ENCODE measurements at places on chromosomes 6 and 20. TPM values are rescaled to one million over a fixed set of nuclear protein-coding genes. Genes with fewer than 3 reads are reported as not detected.

Gene CALHM4
- not detected for total RNA-seq

Gene MCCD1
- total RNA-seq, result not detected

Gene HLA-DQA1
- total RNA-seq, result 628 TPM

Gene HAO1
- total RNA-seq, result not detected

Gene CCND3
- 70.7 TPM for total RNA-seq

- H3K27ac ChIP-seq, result no peak overlapping the region
- DNase-seq, result no peak
- H3K4me3 ChIP-seq, result no peak overlapping the region
- H3K27me3 ChIP-seq, result no peaks in the 10 kb centered on the region
- H3K4me1 ChIP-seq, result peaks cover 24% of the 10 kb centered on the region
These were observed 119.1 kb downstream of the GMDS start for GRCh38 chr6:2126351-2126750.

DNA sequence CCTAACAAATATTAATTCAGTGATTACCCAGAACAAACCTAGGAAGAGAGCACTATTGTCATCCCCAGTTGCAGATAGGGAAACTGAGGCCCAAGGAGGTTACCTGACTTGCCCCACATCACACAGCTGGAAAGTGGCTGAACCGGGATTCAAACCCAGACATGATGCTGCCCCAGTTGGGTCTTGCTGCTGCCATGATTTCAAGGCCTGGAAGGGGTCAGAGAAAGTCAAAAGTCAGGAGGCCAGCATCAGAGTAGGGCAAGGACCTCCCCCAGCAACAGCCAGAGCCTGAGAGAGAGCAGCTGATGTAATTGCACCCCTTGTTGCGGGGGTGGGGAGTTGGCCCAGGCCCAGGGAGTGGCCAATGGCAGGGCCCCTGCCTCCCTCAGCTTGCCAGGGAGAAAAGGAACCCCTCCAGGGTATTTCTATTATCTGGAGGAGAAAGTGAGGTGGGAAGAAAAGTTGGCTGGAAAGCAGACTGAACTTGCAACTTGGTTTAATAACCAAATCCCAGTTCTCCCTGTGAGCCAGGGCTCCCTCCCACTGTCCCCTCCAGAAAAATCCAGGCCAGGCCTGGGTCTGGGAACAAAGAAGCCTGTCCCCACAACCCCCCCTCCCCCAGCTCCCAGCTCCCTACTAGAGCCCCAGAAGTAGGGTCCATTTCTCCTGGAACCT, 83.6 kb downstream of the MRPL14 start:
- no peaks in the 10 kb centered on the region for H3K4me1 ChIP-seq
- peaks cover 11% of the 10 kb centered on the region for H3K27me3 ChIP-seq
- H3K27ac ChIP-seq, result no peak overlapping the region

DNA sequence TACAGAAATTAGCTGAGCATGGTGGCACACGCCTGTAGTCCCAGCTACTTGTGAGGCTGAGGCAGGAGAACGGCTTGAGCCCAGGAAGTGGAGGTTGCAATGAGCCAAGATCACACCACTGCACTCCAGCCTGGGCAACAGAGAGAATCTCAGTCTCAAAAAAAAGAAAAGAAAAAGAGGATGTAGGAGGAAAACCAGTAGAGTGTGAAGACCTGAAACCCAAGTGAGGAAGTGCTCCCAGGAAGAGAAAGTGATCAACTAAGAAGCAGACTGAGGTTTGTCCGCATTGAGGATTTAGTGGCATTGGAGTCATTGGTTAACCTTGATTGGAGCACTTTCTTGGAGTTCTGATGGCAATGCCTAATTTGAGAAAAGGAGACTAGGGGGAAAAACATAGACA, 20.6 kb upstream of the TASP1 start:
- peak; percentile 21 for DNase-seq
- H3K27ac ChIP-seq, result peak overlapping the region; percentile 14
- H3K27me3 ChIP-seq, result no peaks in the 10 kb centered on the region
- H3K36me3 ChIP-seq, result no peaks in the 10 kb centered on the region

GRCh38 chr20:37314099-37314498, 24.6 kb downstream of the MANBAL start:
- H3K27me3 ChIP-seq, result no peaks in the 10 kb centered on the region
- H3K4me3 ChIP-seq, result no peak overlapping the region
- peaks cover 53% of the 10 kb centered on the region for H3K4me1 ChIP-seq
- H3K27ac ChIP-seq, result peak overlapping the region; percentile 92
- DNase-seq, result no peak

DNA sequence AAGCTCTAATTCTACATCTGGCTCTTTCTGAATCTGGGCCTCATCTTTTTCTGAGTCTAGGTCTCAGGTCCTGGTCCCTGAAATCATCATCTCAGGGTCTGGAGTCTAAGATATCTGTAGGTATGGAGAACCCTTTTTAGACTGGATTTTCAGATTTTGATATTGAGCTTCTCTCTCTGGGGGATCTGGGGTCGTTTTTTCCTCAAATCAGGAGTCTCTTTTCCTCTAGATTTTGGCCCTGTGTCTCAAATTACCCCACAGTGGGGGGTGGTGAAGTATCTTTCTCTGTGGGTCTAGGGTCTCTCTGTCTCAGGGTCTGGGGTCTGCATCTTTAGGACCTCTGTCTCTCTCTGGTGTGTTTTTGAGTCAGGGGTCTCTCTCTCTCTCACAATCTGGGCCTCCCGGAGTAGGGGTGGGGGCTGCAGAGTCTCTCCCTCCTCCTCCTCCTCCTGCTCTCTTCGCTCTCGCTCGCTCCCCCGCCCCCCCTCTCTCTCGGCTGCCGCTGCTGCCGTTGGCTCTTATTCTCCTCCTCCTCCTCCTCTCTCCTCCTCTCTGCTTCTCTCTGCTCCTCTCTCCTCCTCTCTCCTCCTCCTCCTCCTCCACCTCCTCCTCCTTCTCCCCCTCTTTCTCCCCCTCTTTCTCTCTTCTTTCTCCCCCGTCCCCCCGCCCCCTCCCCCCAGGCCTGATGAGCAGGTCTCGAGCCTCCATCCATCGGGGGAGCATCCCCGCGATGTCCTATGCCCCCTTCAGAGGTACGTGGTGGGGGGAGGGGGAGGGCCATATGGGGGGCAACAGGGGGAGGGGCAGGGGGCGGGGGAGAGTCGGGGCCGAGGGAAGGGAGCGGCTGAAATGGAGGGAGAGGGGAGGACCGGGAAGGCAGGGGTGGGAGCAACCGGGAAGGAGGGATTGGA, at the start of gene SYNGAP1:
Gene SYNGAP1, plus strand, starts transcription at position 486 of the 911 bp plus-strand sequence. Its CDS starts 200 bp downstream, at position 686.
- H3K27ac ChIP-seq, result peak within 1 kb of the TSS; percentile 96
- DNase-seq, result no peak
- peaks cover 19% of the 10 kb centered on the region for H3K36me3 ChIP-seq
- H3K4me1 ChIP-seq, result peaks cover 60% of the 10 kb centered on the region
- H3K27me3 ChIP-seq, result no peaks in the 10 kb centered on the region

- H3K27ac ChIP-seq, result no peak overlapping the region
- no peaks in the 10 kb centered on the region for H3K27me3 ChIP-seq
- peaks cover 4% of the 10 kb centered on the region for H3K4me1 ChIP-seq
- DNase-seq, result no peak
- no peak overlapping the region for H3K4me3 ChIP-seq
These were observed 618.9 kb upstream of the GJE1 start for GRCh38 chr6:141513830-141514229.

DNA sequence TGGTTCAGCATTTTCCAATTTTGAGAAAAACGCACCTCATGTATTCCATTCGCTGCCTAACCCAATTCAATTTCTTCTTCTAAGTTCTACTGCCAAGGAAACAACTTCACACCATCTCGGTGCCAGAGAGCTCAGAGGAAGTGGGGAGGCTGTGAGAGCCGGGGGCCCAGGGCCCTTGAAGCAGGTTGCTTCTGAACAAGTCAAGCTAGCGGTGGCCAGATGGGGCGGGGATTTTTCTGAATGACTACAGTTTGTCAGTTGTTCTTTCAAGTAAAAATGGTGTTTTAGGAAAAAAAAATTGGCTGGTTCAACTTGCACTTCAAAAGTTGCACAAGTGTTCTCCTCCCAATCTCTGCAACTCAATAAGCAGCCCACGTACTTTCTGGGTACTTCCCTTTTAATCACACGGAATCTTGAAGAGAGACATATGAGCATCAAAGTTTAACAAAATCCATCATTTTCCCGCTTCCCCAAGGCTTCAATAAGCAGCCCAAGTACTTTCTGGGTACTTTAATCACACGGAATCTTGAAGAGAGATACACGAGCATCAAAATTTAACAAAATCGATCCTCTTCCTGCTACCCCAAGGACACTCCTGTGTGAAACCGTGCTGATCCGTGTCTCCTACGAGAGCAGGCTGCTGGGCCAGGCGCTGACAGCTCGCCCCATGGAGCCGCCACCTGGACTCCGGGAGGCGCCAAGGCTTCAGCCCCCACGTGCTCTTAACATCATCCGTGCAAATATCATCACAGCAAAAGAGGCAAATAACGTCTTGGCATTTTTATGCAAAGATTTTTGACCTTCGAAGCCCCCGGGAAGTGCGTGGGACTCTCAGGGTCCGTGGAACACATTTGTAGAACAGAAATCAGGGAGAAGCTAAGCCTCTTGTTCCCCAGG, 186.7 kb upstream of the PDE10A start:
- no peak for DNase-seq
- H3K4me3 ChIP-seq, result no peak overlapping the region
- H3K36me3 ChIP-seq, result no peaks in the 10 kb centered on the region
- H3K4me1 ChIP-seq, result no peaks in the 10 kb centered on the region

- DNase-seq, result no peak
- H3K4me1 ChIP-seq, result peaks cover 2% of the 10 kb centered on the region
- peaks cover 24% of the 10 kb centered on the region for H3K27me3 ChIP-seq
- H3K4me3 ChIP-seq, result no peak overlapping the region
These were observed 263.0 kb downstream of the CDC5L start for GRCh38 chr6:44650495-44650894.

DNA sequence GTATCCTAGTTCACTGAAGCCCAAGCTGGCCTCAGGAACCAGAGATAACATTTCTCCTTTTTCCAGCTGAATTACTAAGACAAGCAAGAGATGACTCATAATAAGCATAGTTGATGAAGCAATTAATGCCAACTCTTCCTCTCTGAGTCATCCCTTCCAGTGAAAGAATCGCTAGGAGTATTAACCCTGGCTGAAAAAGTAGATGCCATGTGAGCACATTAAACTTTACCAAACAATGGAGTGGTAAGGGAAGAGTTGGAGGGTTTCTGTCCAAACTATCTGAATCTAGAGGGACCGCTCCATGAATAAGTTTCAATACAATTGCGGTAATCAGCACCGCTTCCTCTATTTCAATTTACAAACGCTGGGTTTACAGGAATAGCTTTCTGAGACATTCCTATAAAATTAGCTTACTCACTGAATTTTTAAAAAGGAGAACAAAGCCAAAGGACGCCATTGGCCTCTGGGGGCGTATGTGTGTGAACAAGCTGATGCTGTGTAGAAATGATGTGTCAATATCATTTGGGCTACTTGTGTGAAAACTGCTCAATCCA, 48.3 kb downstream of the ATXN1 start:
- no peaks in the 10 kb centered on the region for H3K36me3 ChIP-seq
- H3K27ac ChIP-seq, result peak overlapping the region; percentile 94
- no peak for DNase-seq
- peak overlapping the region; percentile 75 for H3K4me3 ChIP-seq

DNA sequence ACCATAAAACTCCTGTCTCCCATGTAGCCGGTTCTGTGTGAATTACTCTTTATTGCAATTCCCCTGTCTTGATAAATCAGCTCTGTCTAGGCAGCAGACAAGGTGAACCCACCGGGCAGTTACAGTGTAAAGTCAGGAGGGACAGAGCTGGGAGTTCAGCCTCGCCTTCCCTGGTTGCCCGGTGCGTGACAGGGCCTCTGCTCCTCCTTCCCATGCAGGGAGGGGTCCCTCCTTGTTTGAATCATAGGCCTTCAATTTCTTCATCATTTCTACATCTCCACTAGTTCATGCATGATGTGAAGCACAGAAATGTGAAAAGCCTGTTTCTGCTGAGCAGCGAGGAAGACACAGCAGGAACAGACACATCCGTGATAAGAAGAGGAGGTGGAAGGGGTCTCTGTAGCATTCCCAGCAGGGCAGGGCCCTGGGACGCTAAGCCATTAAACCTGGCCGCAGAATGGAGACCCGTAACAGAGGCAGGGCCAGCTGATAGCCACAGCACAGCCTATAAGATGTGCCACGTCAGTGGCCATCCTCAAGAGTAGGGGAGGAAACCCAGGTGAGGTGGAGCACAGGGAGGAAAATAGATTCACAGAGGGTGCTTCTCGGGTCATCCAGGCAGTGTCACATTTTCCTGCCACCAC, 106.7 kb upstream of the CST7 start:
- no peak overlapping the region for H3K4me3 ChIP-seq
- no peak overlapping the region for H3K27ac ChIP-seq
- peaks cover 30% of the 10 kb centered on the region for H3K27me3 ChIP-seq
- DNase-seq, result no peak

DNA sequence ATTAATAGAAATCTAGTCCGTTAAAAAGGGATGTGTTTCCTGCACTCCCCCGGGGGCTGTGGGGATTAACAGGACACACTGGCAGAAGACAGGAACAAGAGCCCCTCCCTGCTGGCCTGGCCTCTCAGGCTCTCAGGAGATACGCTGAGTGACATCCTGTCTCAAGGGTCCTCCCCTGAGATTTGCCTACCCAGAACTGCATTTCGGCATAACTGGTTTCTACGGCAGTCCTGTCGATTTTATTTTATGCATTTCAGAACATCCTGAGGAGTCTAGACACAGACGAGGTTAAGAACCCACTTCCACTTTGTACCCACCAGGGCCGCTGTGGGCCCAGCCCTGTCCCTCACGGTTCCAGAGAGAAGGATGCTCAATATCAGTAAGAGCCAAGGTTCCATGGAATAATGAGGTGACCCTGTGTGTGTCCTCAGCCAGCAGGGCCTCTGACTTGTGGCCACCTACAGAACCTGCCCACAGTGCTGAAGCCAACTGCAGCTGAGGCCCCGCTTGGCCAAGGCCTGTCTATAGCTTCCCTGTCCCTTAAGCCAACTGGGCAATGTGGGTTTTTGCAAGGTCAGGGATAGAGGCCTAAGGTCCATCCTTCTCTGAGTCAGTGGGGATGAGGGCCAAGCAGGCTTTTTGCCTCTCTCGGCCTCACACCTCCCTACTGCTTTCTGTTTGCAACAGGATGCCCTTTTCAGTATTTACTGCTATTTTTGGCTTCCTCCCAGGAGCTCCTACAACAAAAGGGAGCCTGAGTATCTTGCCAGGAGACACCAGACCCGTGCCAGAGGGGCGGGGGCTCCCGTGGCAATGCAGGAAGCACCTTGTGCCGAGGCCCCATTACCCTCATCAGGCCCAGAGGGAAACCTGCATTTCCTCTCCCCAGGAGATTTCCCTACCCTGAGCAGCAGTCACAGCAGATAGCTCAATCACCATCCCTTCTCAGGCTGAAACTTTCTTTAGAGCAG, 14.7 kb downstream of the UQCC2 start:
- peak overlapping the region; percentile 73 for H3K4me3 ChIP-seq
- peak overlapping the region; percentile 90 for H3K27ac ChIP-seq
- H3K36me3 ChIP-seq, result peaks cover 40% of the 10 kb centered on the region
- peak; percentile 45 for DNase-seq

DNA sequence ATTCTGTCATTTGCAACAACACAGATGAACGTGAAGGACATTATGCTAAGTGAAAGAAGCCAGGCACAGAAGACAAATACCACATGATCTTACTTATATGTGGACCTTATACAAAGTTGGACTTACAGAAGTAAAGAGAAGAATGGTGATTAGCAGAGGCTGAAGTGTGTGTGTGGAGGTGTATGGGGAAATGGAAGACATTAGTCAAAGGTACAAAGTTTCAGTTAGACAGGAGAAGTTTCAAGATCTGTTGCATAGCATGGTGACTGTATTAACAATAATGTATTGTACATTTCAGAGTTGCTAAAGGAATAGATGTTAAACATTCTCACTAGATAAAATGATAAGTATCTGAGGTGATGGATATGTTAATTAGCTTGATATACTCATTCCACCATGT, 348.3 kb upstream of the PRND start:
- H3K36me3 ChIP-seq, result no peaks in the 10 kb centered on the region
- no peak for DNase-seq
- peaks cover 8% of the 10 kb centered on the region for H3K4me1 ChIP-seq
- H3K27ac ChIP-seq, result no peak overlapping the region
